ENCODE measurements at places on chromosomes 7 and 10.

- no peak for DNase-seq
Observed at GRCh38 chr7:79531905-79532664, 78.6 kb upstream of the MAGI2 start.

DNA sequence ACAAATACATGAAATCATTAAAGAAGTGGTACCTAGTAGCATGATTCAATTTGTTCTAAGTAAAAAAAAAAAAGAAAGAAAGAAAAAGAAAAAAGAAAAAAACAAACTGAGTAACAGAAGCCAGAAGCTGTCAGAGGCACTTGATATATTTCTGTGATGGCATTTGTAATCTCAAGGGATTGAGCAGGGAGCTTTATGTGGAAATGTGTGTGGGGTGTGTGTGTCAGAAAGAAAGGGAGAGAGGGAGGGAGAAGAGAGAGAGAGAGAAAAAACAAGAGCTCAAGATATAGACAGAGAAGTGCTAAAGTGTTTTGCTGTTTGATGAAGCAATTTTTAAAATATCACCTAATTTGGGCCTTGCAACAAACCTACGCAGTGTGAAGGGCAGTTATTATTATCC, 357.6 kb upstream of the PCDH15 start:
- no peak for DNase-seq

GRCh38 chr7:78134256-78134655, 335.7 kb downstream of the PHTF2 start:
- DNase-seq, result peak; percentile 91

- DNase-seq, result no peak
Observed at GRCh38 chr10:6292741-6293151, 90.0 kb downstream of the PFKFB3 start.

DNA sequence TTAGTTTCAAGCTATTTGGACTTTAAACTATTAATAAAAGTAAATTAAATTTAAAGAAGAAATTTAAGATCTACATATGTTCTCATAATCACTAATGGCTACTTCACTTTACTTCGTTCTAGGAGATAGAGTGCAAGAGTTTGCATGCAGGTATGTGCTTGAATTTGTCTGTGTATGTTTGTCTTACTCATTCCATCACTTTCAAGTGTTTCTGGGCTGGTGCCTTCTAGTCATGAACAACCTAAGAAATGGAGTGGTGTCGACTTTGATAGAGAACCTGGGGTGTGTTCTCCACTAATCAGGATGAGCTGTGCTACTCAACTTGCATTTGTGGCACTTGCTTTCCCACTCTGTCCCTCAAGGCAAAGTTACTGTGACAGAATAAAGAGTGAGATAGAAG, 169.9 kb downstream of the KCND2 start:
- DNase-seq, result no peak

DNA sequence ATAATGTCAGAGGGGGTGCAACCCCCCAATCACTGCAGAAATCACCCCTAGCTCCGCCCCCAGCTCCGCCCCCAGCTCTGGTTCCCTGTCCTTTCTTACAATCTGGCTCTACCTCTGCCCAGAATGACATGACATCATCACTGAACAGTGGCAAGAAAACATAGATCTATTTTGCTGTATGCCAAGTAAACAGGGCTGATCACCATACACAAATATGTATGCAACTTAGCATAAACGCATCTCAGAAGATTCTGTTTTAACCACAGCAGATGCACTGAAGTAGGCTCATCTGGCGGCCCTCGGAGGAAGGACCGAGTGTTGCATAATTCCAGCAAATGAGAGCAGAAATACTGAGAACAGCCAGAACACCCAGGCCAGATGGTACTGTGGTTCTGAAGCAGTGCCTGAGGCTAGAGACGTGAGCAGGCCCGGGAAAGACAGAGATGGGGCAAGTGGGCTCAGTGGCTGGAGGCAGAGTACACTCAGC, 293.3 kb upstream of the KLF14 start:
- DNase-seq, result peak; percentile 97

GRCh38 chr7:139737221-139738100, 40.3 kb downstream of the HIPK2 start:
- peak; percentile 51 for DNase-seq

- DNase-seq, result peak; percentile 30
Observed at GRCh38 chr7:127751490-127752448, 99.8 kb downstream of the SND1 start.

DNA sequence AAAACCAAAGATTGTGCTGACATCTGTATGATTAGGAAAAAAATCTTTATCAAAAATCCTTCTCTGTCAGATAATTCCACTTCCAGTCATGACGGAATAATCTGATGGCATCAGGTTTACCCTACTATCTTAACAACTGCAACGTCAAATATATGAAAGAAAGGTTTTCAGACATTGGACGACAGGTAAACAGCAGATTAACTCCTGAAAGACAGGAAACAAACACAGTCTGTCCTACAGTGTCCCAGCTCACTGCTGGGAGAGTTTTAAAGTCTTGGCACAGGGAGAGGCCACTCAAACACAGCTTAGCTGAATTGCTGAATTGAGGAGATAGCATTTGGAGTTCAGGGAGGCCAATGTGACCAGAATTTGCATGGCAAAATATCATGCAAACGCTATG, 186.3 kb upstream of the KCTD7 start:
- DNase-seq, result no peak

GRCh38 chr7:25979605-25980004, 172.4 kb upstream of the NFE2L3 start:
- DNase-seq, result no peak

DNA sequence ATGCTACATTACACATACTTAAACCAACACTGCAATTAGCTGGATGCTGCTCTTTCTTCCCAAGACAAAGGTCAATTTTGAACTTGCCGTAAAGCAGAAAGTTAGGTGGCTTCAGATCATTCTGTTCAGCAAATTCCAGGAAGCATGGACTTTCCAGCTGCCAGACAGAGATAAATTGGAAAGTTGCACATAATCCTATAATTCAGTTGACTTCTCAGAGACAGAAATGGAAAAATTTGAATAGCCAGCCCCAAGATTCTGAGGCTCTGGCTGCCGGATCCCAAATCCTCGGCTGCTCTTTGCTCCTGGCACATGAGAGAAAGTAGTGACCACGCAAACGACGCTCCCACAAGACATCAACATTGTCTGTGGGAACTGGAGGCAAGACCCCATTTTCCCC, 105.0 kb upstream of the VIPR2 start:
- no peak for DNase-seq

GRCh38 chr7:1533547-1534329, 3.2 kb downstream of the MAFK start:
- peak; percentile 92 for DNase-seq

GRCh38 chr7:155860840-155861479, 48.7 kb upstream of the SHH start:
- DNase-seq, result peak; percentile 2

GRCh38 chr7:15937571-15937970, 251.1 kb upstream of the MEOX2 start:
- peak; percentile 11 for DNase-seq

DNA sequence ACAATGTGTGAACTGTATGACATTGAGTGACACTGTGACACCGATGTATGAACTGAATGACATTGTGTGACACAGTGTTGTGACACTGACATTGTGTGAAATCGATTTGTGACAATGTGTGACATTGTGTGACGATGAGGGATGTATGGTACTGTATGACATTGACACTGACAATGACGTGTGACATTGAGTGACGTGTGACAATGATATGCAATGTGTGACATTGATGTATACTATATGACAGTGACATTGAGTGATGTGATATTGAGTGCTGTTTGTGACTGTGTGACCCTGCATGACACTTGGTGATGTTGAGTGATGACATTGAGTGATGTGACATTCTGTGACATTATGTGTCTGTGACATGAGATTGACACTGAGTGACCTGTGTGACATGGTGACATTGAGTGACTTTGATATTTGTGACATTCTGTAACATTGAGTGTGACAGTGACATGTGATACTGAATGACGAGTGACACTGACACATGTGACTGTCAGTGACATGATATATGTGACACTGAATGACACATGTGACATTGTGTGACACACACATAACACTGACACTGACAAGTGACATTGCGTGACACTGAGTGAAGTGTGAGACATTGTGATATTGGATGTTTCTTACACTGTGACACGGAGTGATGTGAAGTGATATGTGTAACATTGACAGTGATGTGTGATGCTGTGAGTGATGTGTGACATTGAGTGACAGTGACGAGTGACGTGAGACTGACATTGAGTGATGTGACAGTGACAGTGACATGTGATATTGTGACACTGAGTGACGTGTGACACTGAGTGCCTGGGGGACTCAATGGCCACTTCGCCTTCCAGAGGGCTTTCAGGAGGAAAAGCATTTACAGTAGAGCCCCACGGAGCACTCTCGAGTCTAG, 167.5 kb downstream of the PRKAG2 start:
- DNase-seq, result no peak

- no peak for DNase-seq
Observed at GRCh38 chr7:52863652-52864051, 171.8 kb upstream of the POM121L12 start.

- no peak for DNase-seq
Observed at GRCh38 chr7:95001815-95002561, 94.6 kb downstream of the PPP1R9A start.
